ENCODE measurements at places on chromosomes 12 and 14. TPM values are rescaled to one million over a fixed set of nuclear protein-coding genes. Genes with fewer than 3 reads are reported as not detected.
A peak's percentile ranks its signal among the peaks of the same experiment; 100 is the strongest.

DNA sequence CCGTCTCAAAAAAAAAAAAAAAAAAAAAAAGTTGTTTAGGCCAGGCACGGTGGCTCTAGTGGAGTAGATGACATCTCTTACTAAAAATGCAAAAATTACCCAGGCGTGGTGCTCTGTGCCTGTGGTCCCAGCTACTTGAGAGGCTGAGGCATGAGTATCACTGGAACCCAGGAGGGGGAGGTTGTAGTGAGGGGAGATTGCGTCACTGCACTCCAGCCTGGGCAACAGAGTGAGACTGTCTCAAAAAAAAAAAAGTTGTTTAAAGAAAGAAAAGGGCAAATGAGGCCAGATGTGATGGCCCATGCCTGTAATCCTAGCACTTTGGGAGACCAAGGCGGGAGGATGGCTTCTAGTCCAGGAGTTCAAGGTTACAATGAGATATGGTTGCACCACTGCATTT is 36.6 kb upstream of the SPPL3 start:
- no peak overlapping the region for H3K4me3 ChIP-seq
- DNase-seq, result no peak
- H3K36me3 ChIP-seq, result no peaks in the 10 kb centered on the region
- H3K4me1 ChIP-seq, result no peaks in the 10 kb centered on the region
- no peaks in the 10 kb centered on the region for H3K27me3 ChIP-seq

DNA sequence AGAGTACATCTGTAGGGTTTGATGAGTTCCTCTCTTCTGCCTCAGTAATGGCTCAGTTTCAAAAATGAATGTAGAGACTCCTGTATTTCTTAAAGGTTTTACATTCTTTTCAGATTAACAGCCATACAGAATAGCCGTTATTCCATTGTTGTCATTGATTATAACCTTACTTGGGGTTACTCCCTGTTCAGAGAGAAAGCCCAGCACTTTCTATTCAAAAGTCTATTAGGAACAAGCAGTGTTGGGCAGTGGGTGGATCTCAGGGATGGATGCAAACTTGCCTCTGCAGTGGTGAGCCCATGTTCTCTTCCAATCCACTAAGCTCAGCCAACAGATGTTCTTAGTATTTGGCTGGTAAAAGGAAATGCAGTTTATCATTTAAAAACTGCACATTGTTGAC is 342.6 kb upstream of the E2F7 start:
- H3K4me1 ChIP-seq, result no peaks in the 10 kb centered on the region
- no peaks in the 10 kb centered on the region for H3K36me3 ChIP-seq
- no peak overlapping the region for H3K4me3 ChIP-seq
- H3K27me3 ChIP-seq, result no peaks in the 10 kb centered on the region

DNA sequence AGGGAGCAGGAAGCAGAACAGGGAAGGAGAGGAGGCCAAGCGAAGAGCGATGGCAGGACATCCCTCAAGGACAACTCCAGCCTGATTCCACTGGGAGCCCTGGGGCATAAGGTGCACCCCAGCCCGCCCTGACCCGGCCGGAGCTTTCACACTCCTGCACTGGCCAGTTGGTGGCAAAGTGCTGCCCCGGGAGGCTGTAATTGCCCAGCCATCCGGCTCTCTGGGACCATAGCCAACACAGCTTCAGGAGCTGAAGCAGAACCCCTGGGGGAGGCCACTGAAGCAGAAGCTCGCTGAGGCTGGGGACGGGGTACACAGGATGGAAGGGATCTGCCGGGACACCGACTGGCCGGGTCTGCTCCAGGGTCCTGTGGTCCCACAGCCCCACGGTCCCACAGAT is 41.9 kb upstream of the BEGAIN start:
- no peaks in the 10 kb centered on the region for H3K36me3 ChIP-seq
- H3K4me1 ChIP-seq, result no peaks in the 10 kb centered on the region
- peaks cover 8% of the 10 kb centered on the region for H3K27me3 ChIP-seq
- H3K4me3 ChIP-seq, result no peak overlapping the region

DNA sequence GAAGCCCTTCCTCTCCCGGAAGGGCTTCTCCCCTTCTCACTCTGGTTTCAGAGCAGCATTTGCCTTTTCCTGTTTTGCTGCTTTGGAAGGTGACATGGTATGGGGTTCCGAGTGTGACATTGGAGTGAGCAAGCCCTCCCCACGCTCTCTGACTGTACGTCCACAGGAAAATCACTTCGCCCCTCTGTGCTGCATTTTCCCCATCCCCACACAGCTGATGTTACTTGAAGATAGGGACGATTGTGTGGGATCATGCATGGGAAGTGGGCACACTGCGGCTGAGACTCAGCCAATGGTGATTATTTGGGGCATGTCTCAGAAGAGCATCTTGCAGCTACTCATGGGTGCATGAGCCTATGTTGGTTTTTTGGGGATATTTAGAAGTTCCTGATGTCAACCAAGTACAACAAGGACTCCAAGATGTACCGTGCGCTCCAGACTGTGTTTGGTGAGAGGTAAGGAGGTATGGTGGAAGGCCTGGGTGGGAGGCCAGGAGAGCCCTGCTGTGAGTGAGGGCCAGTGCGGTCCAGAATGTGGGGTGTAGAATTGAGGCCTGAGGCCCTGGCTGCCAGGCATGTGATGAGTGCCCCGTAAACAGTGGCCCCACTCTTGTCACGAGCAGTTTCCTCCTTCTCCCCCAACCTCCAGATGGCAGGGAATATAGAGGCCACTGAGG is 15.1 kb downstream of the CYP46A1 start:
- no peaks in the 10 kb centered on the region for H3K27me3 ChIP-seq
- no peaks in the 10 kb centered on the region for H3K36me3 ChIP-seq
- no peak for DNase-seq
- no peak overlapping the region for H3K27ac ChIP-seq

MYBPC1 gene
- total RNA-seq, result 92.2 TPM

MAP1LC3B2 gene
- total RNA-seq, result 0.98 TPM

L3HYPDH gene
- 56.5 TPM for total RNA-seq

DNA sequence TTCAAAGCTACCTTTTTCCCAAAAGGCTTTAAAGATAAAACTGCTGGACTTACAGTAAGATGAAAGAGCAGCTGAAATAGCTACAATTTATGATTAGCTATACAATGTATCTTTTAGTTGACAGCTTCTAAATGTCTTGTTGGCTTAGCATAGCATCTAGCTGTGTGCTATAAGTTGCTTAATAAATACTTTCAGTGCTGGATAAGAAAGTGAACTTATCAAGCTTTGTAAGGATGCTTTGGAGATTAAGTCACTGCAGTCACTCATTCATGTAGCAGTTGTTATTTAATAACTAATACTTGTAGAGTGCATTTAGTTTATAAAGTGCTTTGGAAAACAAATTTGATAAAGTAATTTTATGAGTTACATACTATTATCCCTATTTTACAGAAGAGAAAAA is 14.6 kb downstream of the CFAP54 start:
- no peak overlapping the region for H3K4me3 ChIP-seq
- no peak overlapping the region for H3K27ac ChIP-seq
- no peak for DNase-seq
- no peaks in the 10 kb centered on the region for H3K27me3 ChIP-seq
- H3K4me1 ChIP-seq, result no peaks in the 10 kb centered on the region
- no peaks in the 10 kb centered on the region for H3K36me3 ChIP-seq

DNA sequence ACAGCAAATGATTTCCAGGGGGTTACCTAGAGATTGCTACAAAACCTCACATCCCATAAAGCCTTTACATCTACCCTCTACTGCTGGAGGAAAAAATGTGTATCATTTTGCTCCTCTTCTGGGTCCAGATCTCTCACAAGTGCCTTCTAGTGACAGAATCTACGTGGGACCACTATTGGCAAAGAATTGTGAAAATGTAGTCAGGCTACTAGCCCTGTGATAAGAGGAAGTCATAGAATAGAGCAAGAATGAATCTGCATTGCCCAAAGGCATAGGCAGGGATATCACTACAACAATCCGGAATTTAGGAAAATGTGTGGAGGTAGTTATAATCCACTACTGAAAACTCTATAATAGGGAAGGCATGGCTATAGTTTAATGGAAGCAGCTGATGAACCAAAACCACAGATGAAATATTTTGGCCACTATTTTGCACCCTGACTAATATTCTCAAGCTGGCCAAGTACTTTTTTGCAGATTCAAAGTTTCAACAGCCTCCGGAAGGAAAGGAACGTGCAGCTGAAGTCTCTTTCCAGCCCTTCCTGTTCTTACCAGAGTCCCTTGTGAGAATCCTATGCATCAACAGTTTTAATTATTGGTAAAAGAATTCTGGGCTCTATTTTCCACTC is 176.8 kb downstream of the PHLDA1 start:
- no peak overlapping the region for H3K4me3 ChIP-seq
- H3K4me1 ChIP-seq, result no peaks in the 10 kb centered on the region
- no peak overlapping the region for H3K27ac ChIP-seq
- H3K36me3 ChIP-seq, result no peaks in the 10 kb centered on the region

DNA sequence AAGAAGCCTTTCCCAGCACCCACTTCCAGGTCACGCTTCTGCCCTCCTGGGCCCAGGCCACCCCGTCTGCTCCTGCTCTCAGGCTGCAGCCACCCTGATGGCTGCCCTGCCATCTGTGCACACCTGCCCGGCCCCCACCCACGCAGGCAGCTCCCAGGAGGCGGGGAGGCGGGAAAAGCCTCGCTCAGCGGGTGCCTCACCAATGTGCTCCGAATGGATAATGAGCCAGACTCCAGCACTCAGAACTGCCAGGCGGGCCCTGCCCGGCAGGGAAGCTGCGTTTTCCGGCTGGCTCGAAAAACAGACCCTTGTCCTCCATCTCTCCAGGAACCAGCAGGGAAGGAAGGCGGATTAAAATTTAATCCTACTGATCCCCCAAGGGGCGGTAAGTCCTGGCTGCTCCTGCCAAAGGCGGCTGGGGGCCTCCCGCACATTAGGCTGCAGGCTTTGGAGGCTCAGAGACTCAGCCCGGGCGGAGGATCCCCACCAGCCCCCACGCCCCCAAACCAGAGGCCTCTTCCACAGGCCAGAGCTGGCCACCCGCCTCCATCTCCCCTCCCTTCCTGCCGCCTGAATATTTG is 104.0 kb downstream of the NCOR2 start:
- peak overlapping the region; percentile 43 for H3K27ac ChIP-seq
- no peaks in the 10 kb centered on the region for H3K27me3 ChIP-seq
- no peak overlapping the region for H3K4me3 ChIP-seq
- peaks cover 3% of the 10 kb centered on the region for H3K4me1 ChIP-seq
- H3K36me3 ChIP-seq, result peaks cover 3% of the 10 kb centered on the region

DNA sequence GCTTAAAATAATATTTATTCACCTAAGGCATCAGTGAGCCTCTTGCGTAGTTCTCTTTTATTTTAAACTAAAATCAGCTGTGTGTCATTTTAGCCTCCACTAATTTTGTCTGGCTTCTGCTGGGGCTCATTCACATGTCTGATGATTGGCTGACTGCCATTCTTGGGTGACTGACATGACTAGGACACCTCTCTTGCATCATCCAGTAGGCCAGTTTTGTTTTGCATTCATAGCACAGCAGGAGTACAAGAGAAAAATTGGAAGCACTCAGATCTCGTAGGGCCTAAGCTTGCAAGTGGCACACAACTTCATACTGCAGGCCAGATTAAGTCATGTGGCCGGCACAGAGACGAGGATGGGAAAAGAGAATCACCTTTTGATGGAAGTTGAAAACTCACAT is 1226.5 kb downstream of the GALC start:
- H3K27me3 ChIP-seq, result no peaks in the 10 kb centered on the region
- H3K4me1 ChIP-seq, result no peaks in the 10 kb centered on the region
- H3K27ac ChIP-seq, result no peak overlapping the region

DNA sequence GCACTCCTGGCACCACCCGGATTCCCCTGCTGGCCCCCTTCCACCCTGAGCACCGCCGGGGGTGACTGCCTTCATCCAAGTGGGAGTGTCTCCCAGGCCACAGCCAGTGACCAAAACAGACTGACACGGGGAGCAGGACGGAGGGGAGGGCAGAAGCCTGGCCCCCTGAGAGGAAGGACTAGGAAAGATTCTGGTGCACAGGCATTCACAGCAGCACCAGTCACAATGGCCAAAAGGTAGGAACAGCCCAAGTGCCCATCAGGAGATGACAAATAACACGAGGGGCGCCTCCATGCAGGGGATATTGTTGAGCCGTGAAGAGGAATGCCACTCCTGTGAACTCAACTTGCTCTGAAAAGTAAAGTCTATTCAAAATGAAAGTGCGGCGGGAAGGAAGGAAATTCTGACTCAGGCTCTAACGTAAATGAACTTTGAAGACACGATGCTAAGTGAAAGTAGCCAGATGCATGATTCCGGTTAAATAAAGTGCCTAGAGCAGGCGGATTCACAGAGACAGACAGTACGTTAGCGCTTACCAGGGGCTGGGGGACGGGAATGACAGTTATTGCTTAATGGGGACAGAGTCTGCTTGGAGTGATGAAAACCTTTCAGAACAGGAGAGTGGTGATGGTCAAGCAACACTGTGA is 146.1 kb upstream of the NCOR2 start:
- peak overlapping the region; percentile 89 for H3K27ac ChIP-seq
- H3K36me3 ChIP-seq, result no peaks in the 10 kb centered on the region
- no peaks in the 10 kb centered on the region for H3K27me3 ChIP-seq
- no peak for DNase-seq
- peak overlapping the region; percentile 50 for H3K4me3 ChIP-seq

GRCh38 chr12:128571906-128572810 is 251.6 kb downstream of the SLC15A4 start:
- H3K27me3 ChIP-seq, result no peaks in the 10 kb centered on the region
- DNase-seq, result no peak
- H3K27ac ChIP-seq, result no peak overlapping the region

GRCh38 chr12:98719515-98720504 is 74.7 kb downstream of the APAF1 start:
- no peaks in the 10 kb centered on the region for H3K4me1 ChIP-seq
- H3K4me3 ChIP-seq, result no peak overlapping the region
- H3K27ac ChIP-seq, result no peak overlapping the region
- H3K27me3 ChIP-seq, result no peaks in the 10 kb centered on the region
- no peaks in the 10 kb centered on the region for H3K36me3 ChIP-seq
- no peak for DNase-seq

KRT71 gene
- total RNA-seq, result not detected

- no peaks in the 10 kb centered on the region for H3K27me3 ChIP-seq
- no peak overlapping the region for H3K27ac ChIP-seq
- H3K4me3 ChIP-seq, result no peak overlapping the region
- H3K36me3 ChIP-seq, result no peaks in the 10 kb centered on the region
- H3K4me1 ChIP-seq, result no peaks in the 10 kb centered on the region
These were observed 398.9 kb downstream of the EGLN3 start for GRCh38 chr14:33551963-33552362.

GRCh38 chr14:71739273-71739990 is 192.8 kb upstream of the RGS6 start:
- DNase-seq, result no peak
- H3K27me3 ChIP-seq, result no peaks in the 10 kb centered on the region
- no peak overlapping the region for H3K4me3 ChIP-seq
- H3K36me3 ChIP-seq, result no peaks in the 10 kb centered on the region
- no peaks in the 10 kb centered on the region for H3K4me1 ChIP-seq
- no peak overlapping the region for H3K27ac ChIP-seq

All from breast epithelium (tissue), 4 donors.